ENCODE measurements at places on chromosomes 1 and 21.

- DNase-seq, result no peak
Measured at GRCh38 chr21:32765058-32765457, 6.5 kb downstream of the PAXBP1 start.

- DNase-seq, result no peak
Measured at GRCh38 chr1:174850726-174851125, 149.0 kb upstream of the CACYBP start.

DNA sequence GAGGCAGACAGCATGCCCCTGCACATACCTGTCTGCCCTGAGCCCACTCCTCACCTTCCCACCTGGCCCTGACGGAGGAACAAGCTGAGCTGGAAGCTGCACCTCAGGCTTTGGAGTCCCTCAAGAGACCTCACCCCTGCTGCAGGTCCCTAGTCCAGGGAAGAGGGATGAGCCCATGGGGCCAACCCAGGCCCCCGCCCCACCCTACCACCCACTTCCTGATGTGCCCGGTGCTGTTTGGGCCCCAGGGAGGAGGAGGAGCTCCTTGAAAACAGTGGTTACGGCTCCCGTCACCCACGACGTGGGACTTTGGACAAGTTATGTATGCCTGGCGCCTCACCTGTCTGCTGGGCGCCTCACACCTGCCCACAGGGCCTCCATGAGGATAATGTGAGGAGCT, 250.2 kb downstream of the NPHP4 start:
- no peak for DNase-seq

GRCh38 chr1:147504801-147505311, 36.4 kb upstream of the BCL9 start:
- no peak for DNase-seq

DNA sequence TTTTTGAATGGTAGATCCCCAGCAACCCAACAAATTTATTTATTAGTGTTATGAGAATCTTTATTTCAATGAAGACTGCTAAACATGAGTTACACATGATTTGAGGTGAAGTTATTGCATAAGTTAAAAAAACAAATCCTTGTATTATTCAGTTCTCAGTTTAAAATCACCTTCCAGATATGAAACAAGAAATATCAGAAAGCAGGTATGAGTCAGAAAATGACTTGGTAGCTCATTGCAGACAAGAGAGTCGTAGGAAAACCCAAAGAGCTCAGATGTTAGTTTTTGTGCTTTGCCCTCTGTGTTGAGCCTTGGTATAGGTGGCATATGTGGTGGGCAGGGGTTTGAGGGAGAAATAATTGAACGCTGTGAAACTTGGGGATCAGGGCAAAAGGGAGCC, 339.4 kb downstream of the BRINP3 start:
- DNase-seq, result no peak

DNA sequence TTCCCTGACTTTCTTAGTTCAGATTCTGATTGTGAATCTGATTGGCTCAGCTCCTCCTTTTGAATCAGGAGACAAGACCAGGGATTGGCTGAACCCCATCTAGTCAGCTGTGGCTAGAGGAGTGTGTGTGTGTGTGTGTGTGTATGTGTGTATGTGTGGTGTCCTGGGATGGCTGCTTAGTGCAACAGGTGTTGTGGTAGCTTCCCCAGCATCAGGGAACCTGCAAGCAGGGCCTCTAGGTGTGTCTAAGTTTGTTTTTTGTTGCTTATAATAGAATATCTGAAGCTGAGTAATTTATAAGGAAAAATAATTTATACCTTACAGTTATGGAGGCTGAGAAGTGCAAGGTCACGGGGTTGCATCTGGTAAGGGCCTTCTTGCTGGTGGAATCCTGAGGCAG, 13.2 kb upstream of the ALPL start:
- DNase-seq, result no peak

DNA sequence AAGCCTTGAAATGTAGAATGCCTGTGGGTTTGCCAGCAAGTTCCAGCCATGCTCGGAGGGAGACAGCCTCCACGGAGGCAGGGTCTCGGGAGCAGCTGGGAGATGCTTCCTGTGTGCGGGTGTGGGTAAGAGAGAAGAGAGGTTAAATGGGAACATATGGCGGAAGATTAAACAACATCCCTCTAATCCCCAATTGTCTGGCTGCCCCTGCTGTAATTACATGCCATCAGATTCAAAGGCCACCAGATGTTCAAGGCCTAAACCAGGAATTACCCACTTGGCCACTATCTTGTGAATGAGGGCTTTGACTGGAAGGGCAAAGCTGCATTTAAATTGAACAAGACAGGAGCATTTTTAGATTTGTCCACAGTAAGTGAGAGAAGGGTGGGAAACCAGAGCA, 81.4 kb upstream of the BACE2 start:
- DNase-seq, result no peak

DNA sequence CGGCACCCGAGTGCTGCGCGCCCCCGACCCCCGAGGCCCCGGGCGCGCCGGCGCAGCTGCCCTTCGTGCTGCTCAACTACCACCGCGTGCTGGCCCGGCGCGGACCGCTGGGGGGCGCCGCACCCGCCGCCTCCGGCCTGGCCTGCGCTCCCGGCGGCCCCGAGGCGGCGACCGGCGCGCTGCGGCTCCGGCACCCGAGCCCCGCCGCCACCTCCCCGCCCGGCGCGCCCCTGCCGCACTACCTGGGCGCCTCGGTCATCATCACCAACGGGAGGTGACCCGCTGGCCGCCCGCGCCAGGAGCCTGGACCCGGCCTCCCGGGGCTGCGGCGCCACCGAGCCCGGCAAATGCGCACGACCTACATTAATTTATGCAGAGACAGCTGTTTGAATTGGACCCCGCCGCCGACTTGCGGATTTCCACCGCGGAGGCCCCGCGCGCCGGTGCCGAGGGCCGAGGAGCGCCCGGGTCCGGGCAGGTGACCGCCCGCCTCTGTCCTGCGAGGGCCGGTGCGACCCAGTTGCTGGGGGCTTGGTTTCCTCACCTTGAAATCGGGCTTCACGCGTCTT, 49.0 kb downstream of the SIM2 start:
- DNase-seq, result no peak

- no peak for DNase-seq
Measured at GRCh38 chr1:56838759-56839158, 15.8 kb upstream of the C8A start.

DNA sequence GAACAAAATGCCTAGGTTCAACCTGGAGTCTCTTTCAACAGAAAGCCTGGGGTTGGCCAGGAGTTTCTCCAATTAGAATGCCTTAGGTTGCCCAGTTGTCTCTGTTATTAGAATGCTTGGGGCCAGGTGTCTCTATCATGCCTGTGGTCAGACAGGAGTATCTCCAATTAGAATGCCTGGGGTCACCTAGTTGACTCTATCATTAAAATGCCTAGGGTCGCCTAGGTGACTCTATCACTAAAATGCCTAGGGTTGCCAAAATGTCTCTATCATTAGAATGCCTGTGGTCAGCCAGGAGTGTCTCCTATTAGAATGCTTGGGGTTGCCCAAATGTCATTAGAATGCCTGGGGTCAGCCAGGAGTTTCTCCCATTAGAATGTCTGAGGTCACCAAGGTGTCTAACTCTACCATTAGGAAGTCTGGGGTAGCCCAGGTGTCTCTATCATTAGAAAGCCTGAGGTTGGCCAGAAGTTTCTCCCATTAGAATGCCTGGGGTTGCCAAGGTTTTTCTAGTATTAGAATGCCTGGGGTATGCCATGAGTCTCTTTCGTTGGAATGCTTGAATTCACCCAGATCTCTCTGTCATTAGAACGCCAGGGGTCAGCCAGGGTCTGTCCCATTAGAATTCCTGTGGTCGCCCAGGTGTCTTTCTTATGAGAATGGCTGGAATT, 57.9 kb downstream of the RNF187 start:
- DNase-seq, result no peak

DNA sequence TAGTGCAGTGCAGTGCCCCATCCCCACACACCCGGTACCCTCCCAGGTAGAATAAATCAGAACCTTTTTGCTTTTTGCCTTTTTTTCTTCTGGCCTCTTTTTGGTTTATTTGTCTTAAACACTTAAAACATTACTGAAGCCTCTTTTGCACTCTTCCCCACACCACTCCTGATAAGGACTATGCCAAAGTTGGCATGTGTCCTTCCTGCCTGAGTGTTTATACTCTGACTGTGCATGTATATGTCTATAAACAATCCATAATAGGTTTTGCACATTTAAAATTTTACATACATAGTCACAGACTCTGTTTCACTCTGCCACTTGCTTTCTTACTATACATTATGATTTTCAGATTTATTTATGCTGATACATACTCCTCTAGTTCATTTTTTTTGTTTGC, 59.6 kb downstream of the BEND5 start:
- DNase-seq, result no peak

- no peak for DNase-seq
Measured at GRCh38 chr1:90411185-90411584, 305.9 kb downstream of the BARHL2 start.

- DNase-seq, result no peak
Measured at GRCh38 chr1:1058921-1059493, 15.1 kb downstream of the RNF223 start.

DNA sequence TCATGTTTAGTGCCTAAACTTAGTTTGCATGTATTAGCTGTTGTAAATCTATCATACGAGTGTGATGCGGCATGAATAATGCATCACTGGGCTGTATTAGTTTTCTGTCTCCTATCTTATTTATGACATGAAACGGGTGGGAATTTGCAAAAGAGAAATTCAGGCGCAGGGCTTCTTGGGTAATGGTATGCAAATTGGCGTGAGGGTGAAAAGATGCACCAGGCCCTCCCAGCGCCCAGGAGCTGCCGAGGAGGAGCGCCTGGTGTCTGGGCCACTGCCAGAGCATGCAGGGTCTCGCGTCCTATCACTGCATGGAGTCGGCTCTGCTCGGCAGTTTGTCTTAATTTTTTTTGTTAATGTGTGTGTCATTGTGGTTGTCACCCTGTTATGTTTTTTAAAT, 82.9 kb upstream of the ACTL8 start:
- DNase-seq, result no peak

GRCh38 chr1:92854101-92854785, 22.4 kb downstream of the RPL5 start:
- no peak for DNase-seq

DNA sequence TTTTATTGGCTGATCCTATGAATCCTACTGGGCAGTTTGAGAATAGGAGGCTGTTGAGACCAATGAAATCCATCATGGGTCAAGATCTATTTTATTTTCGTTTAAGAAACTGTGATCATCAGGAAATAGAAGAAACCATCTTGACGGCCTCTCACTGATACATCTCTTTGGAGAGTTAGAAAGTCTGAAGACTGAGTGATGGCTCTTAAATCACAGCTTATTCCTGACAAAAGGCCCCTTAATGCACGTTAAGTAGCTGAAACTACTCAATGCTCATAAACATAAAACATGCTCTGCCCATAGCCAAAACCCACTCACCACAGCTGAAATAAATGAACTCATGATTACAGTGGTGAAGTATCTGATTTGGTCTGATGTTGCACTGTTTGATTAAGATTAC, 784.5 kb upstream of the NEGR1 start:
- no peak for DNase-seq

DNA sequence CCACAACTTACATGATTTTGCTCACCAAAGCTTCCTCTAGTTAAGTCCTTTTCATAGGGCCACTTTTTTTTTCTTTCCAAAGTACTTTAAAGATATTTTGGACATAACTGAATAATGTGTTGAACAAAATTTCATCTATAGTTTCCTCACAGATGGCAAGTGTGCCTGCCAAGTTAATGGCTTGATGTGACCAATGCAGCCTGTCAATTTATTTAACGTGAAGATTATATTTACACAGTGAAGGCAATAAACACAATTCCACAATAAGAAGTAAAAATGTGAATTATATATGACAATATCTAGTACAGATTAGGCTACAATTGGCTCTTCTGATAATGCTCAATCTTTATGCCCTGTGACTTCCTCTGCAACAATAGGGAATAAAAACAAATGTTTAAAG, 18.0 kb downstream of the CLCA2 start:
- no peak for DNase-seq

- DNase-seq, result no peak
Measured at GRCh38 chr1:100528871-100529270, 9.1 kb upstream of the GPR88 start.

DNA sequence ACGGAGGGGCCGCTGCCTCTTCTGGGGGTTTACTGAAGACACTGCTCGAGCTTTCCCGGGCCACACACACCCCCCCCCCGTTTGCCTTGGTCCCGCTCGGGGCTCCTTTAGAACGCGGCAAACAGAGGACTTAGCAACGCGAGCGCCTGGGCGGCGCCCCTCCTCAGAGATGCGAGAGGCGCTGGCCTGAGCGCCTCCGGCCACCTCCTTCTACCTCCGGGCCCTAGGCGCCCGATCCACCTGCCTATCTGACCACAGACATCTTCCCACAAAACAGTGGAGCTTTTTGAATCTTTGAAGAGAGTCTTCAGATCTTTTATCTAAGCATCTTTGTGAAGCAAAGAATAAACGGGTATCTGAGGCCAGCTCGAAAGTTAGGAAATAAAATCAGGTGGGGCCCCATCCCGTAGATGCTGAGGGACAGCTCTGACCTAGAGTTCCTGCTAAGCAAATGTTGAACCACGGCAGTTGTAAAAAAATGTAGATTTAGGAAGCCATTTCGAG, 436 bp upstream of the TTLL7 start:
- no peak for DNase-seq

GRCh38 chr1:50774759-50775351, 185.2 kb downstream of the FAF1 start:
- no peak for DNase-seq

DNA sequence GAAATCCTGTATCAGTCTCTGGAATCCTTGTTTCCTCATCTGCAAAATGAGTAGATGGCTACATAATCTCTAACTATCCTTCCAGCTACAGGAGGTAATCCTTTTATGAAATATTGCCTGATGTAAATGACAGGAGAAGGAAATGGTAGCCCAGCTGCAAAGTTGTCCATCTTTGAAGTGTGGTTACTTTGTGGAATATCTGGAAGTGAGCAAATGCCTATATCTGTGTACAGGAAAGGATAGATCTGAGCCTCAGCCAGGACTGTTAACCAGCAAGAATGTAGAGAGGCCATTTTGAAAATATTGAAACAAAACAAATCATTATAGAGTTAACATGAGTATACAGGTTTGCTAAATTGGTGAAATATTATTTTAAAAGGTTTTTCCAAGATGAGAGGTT, 74.8 kb upstream of the BMP8A start:
- DNase-seq, result no peak

DNA sequence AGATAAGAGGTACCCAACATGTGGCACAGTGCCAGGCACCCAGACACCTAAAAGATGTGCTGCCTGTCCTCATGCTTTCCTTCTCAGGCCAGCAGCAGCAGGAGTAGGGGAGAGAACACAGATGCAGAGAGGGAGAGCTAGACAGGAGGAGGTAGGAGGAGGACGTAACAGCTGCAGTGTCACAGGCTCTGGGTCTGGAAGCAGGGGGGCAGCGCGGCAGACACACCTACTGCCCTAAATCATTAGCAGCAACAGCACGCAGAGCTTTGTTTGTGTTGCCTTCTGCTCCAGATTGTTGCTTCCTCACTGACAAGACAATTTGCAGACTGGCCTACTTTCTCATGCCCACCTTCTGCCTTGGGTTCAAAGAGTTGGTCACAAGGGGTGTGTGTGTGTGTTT, 196.7 kb upstream of the DAB1 start:
- no peak for DNase-seq

DNA sequence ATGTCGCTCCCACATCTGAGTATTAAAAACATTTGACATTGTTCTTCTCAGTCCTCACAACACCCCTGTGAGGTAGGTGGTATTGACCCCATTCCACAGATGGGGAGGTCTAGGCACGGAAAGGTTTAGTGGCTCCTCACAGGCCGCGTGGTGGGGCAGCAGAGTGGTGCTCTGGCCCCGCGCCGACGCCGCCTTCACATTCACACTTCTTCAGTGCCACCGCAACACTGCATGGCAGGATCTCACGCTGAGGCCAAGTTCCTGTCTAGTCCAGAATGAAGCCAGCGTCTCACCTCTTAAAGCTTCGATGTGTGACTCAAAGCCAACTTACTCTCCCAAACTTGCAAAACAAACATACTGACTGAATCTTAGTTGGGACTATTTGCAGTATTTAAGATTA, 12.1 kb downstream of the ICMT start:
- DNase-seq, result no peak

Measured in stimulated activated CD4-positive, alpha-beta T cell treated with anti-CD3 and anti-CD28 coated beads, Interleukin-15, amount 100 ng/mL, for 1 hour (primary cell).